ENCODE measurements at places on chromosomes 3 and 15.

DNA sequence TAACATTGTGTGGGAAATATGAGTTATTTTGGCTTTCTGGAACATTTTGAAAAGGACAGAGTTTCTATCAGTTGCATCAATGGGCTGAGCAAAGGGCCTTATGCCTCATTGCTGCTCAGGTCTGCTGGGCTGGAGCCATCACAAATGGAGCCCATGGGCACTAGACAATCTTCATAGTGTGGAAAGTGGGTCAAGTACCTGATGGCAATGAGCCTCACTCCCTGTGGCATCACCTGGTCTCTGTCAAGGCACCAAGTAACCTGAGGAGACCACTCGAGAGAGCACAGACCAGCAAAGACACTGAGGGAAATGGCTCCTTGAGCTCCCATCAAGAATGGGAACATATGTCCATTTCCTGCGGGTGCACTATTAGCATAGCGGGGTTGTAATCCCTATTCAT lies 96.7 kb upstream of the PPP2R3A start:
- no peak for DNase-seq

GRCh38 chr15:25743548-25744275 lies 119.4 kb downstream of the ATP10A start:
- DNase-seq: no peak

- no peak for DNase-seq
Observed at GRCh38 chr3:17088017-17088416, 203.3 kb downstream of the PLCL2 start.

DNA sequence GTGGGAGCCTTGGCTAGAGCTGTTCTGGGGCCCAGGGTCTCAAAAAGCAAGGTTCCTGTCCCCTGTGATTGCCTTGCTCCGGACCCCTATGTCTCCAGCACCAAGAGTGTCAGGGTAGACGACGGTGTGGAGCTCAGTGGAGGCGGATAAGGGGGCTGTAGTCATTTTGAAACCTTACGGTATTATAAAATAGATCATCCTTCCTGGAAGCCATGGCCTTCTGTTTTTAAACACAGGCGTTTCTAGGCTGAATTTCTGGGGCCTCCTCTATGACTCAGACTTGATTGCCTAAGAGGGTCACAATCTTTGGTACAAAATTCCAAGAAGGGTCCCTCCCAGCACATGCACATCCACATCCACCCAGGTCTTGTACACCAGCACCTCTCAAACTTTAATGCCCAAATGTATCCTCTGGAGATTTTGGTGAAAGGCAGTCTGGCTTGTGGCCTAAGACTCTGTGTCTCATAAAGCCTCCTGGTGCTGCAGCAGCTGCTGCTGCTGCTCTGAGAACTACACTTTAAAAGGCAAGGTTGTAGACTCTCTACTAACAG lies 70.5 kb upstream of the XCR1 start:
- peak; percentile 71 for DNase-seq

- no peak for DNase-seq
Observed at GRCh38 chr15:50116477-50116876, 2.6 kb downstream of the ATP8B4 start.

DNA sequence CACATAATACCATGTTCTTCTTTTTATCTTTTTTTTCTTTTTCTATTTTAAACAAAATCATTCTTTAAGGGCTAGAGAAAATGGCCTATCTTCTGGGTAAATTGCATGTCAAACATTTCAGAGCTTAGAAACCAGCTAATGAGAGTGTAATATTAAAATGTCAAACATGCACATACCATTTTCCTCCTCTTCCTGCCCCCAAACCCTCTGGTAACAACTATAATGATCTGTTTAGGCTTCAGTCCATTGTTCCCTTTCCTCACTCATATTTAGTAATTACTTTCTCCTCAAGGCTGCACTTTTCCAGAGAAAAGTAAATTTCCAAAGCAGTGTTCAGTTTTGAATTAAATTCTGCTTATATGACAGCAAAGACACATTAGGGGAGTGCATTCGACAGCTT lies 224.3 kb upstream of the ROBO2 start:
- no peak for DNase-seq

DNA sequence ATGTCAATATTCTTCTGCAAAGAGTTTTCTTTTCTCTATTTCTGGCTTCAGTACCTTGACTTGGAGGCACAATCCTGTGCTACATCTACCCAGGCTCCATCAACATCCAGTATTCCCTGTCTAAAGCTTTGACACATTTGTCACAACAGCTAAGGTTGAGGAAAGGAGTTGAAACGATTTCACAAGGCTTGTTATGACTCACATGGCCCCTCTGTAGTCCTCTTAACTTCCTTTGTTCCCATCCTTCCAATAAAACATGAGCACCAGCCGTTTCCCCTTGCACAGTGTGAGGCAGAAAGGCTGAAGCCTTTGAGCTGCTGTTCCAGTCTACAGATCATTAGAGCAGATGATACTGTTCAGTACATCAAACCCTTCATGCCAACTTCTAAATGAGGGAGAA lies 163.0 kb upstream of the TMCO5A start:
- DNase-seq: no peak

Measured in activated effector memory CD4-positive, alpha-beta T cell treated with anti-CD3 and anti-CD28 coated beads, Interleukin-2, amount 50 U/mL, for 16 hours (primary cell).